Activated T-cell treated with anti-CD3 and anti-CD28 coated beads for 24 hours (primary cell): ENCODE measurements at places on chromosomes 4 and X.

DNA sequence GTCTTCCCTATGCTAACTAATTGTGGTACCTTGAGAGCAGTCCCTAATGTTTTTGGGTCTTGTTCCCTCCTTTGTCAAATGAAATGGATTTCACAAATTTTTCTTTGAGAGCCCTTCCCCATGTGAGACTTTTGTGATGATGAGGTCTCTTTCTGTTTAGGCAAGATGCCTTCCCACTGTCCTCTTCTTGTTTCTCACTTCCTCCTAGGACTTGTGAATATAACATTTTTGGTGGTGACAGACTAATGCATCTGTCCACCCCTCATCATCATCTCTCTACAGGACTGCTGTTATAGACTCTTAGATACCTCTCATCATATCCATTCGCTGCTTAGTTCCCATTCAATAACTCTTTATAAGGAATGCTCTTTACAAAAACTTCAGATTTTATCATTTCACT lies 8.7 kb upstream of the ANK2 start:
- DNase-seq: no peak

- DNase-seq: no peak
These were observed 75.6 kb downstream of the CCNG2 start for GRCh38 chr4:77232653-77233052.

- DNase-seq: no peak
These were observed 4.8 kb upstream of the NKAP start for GRCh38 chrX:119948381-119948780.

DNA sequence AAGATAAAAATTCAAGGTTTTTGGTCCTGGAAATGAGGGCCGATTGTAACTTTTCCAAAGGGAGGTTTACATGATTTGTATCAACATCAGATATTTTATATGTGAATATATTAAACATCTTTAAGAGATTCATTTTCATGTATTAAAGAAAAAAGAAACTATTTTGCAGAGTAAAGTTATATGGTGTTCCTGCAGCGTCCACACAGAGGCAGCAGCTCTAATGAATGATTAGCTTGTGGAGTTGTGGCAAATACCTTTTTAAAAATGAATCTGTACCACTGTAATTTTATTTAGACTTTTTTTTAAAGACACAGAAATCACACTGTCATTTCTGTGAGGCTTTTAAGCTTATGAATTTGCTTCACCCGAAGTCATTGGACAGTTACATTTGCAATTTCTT lies 25.6 kb upstream of the FHDC1 start:
- DNase-seq: no peak

GRCh38 chr4:138086611-138087041 lies 155.5 kb downstream of the SLC7A11 start:
- no peak for DNase-seq

- no peak for DNase-seq
These were observed 70.0 kb downstream of the EVC start for GRCh38 chr4:5780831-5781480.
